ENCODE measurements at places on chromosomes 2 and 18. TPM values are rescaled to one million over a fixed set of nuclear protein-coding genes. Genes with fewer than 3 reads are reported as not detected.

The HOXD12 gene
- not detected for total RNA-seq

The OSR1 gene
- total RNA-seq = 20.8 TPM

The ATP5MC3 gene
- total RNA-seq = 457 TPM

The ARHGAP28 gene
- total RNA-seq = 19.3 TPM

The EIPR1 gene
- total RNA-seq = 23.2 TPM

The TSPYL6 gene
- total RNA-seq = not detected

The MAB21L4 gene
- total RNA-seq = not detected

GRCh38 chr2:146412625-146413024, 1432.2 kb upstream of the ACVR2A start:
- DNase-seq = no peak

- DNase-seq = no peak
Observed at GRCh38 chr2:195734395-195734794, 77.4 kb downstream of the SLC39A10 start.

- no peak for DNase-seq
Observed at GRCh38 chr2:72971036-72971435, 53.7 kb downstream of the EMX1 start.

DNA sequence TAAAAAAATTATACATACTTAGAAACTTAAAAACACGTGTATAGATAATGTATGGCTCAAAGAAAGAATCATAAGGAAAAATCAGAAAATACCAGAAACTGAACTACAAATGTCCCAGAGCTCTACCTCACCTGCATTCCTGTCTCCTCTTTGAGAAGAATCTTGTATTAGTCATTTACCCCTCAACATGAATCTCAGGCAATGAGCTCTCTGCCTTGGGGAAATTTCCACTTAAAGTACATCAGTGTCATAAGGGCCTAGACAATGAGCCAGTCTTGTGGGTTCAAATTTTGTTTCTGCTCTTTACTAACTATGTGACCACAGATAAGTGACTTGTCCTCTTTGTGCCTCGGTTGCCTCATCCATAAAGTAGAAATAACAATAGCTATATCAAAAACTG, 40.1 kb downstream of the SCG2 start:
- no peak for DNase-seq

DNA sequence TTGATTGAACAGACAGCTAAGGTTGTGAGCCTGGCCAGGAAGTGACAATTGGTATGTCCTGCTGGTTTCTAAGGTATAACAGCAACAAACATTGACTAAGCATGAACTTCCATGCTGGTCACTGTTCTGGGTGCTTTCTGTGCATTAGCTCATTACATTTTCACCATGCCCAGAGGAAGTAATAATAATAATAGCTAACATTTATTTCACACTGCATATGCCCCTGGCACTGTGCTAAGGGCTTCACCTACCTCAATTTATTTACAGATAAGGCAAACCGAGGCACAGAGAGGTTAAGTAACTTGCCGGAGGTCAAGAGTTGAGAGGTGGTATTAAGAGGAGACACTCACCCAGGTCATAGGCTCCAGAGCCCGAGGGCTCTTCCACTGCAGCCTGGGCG, 113.6 kb downstream of the PDCL3 start:
- no peak for DNase-seq

GRCh38 chr2:239436669-239437335, 36.0 kb upstream of the HDAC4 start:
- DNase-seq = no peak

DNA sequence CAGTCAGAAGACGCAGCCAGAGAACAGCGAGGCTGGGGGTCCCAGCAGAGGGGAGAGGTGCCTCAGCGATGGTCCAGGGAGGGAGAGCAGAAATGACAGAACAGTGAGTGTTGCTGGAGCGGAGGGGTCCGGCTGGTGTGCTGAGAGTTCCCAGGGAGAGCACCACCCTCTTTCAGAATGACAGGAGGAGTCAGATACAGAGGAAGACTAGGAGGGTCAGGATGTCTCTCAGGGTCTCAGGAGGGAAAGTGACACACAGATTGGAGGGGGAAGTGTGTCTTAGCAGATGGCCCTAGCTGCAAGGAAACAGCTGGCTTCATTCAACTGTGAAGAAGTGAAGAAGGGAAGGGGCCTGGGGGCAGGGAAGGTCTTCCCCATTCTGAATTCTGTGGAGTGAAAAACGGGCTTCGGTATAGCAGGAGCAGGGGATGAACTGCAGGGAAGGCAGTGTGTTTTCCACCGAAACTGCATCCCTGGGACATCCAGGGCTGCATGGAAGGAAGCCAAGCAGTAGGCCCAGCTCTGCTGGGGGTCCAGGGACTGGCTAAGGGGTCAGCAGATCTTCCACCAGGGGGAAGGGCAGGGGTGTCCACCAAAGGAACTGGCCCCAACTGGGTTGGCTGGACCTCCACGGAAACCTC, 90.0 kb upstream of the OTOS start:
- no peak for DNase-seq

DNA sequence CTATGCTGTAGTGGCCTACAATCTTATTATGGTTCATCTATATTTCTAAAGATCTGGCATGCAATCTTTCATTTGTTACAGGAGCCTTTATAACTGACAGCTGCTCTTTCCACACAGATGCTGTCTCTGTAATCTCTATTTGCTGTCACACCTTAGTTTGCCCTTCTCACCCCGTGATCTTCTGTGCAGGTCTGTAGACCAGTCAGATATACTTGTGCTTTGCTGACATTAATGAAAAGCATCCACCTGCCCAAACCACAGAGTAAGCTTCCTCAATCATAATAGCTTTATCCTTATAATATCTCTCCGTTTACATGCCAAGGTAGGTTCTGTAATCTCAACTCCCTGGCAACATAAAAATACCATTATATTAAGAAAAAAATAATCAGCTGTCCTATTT, 122.4 kb downstream of the GRB14 start:
- no peak for DNase-seq

DNA sequence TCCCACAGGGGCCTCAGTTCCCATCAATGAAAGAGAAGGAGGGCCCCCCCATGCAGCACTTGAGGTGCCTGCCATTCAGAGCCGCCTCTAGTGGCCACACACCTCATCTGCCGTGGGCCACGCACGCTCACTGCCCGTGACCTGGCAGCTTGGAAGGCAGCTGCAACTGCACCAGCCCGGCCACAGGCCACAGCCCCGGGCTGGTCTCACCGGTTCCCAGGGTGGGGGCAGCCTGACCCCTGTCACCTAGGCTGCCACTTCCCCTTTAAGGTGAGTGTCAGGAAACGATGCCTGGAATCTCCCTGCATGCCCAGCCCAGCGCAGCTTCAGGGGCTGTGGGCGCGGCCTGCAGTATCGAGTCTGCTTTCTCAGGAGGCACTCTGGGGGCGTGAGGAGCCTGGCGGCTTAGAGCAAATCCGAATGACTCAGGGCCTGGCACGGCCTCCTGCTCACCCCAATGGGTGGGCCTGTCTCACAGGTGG, 2.6 kb downstream of the MAB21L4 start:
- DNase-seq = peak; percentile 51

- no peak for DNase-seq
Observed at GRCh38 chr2:172496160-172496608, 59.7 kb upstream of the PDK1 start.

GRCh38 chr2:141468761-141469160, 662.1 kb downstream of the LRP1B start:
- DNase-seq = no peak

Data from cardiac muscle cell (in vitro differentiated cells and primary cell).